ENCODE measurements at places on chromosomes 2 and 18.

DNA sequence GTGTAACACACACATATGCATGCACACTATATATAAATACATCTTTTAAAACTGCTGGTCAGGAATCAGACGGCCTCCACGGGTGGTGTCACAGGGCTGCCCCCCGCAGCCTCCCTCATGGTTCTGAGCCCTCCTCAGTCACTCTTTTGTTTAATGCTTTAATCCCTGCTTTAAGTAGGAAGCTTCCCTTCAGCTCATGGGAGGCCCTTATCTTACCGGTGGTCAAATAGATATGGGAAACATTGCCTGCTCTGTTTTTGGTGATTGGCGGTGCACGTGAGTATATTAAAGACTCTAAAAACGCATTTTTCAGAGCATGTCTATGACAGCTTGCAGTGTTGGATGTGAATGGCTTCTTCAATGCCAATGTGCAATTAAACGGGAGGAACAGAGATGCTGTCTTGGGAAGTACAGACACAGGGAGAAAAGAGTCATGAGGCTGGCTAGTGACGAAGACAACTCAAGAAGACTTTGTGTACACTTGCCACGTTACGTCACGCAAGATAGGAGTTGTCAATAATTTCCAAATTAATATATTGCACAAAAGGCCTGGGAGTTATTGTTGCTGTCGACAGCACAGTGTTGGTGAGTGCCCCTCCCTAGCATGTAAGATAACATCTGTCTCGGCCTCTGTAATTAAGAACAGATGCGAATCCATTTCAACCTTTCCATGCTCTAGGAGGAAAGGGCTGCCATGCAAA, 23.3 kb downstream of the GNLY start:
- DNase-seq: no peak

DNA sequence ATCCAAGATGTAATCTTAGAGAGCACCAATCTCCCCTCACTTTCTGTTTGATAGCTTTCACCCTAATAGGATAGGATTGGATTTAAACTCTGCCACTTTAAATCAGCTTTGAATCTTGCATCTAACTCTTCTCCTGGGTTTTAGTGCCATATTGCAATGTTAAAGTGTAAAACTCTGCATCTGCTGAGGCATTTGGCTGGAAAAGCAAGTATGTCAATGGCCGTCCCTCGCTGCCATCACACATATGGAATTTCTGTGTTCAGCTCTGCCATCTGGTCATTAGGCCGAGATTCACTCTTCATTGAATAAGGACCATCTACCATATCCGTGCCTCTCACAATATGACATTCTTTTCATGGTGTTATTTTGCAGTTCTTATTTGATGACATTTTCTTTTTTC, 728.1 kb upstream of the PIK3C3 start:
- DNase-seq: no peak

- no peak for DNase-seq
These were observed 188.7 kb upstream of the HNMT start for GRCh38 chr2:137775529-137775928.

DNA sequence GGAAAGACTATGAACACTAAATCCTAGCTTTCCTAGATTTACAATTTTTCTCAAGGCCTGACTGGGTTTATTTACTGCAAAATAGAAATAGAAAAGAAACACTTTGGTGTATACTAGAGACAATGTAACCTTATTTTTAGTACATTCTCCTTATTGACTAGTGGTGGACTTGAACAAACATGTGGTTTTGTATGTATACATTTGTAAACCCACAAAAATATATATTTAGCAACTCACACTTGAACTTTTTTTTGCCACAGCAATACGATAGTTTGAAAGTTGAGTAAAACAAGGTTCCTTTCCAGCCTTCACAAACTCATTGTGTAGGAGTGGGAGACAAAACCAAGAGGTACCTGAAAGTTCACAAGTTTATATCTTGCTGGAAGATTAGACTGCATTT, 1633.4 kb upstream of the LRRTM1 start:
- no peak for DNase-seq

- no peak for DNase-seq
These were observed 202.7 kb upstream of the SLC14A2 start for GRCh38 chr18:45412577-45412976.

DNA sequence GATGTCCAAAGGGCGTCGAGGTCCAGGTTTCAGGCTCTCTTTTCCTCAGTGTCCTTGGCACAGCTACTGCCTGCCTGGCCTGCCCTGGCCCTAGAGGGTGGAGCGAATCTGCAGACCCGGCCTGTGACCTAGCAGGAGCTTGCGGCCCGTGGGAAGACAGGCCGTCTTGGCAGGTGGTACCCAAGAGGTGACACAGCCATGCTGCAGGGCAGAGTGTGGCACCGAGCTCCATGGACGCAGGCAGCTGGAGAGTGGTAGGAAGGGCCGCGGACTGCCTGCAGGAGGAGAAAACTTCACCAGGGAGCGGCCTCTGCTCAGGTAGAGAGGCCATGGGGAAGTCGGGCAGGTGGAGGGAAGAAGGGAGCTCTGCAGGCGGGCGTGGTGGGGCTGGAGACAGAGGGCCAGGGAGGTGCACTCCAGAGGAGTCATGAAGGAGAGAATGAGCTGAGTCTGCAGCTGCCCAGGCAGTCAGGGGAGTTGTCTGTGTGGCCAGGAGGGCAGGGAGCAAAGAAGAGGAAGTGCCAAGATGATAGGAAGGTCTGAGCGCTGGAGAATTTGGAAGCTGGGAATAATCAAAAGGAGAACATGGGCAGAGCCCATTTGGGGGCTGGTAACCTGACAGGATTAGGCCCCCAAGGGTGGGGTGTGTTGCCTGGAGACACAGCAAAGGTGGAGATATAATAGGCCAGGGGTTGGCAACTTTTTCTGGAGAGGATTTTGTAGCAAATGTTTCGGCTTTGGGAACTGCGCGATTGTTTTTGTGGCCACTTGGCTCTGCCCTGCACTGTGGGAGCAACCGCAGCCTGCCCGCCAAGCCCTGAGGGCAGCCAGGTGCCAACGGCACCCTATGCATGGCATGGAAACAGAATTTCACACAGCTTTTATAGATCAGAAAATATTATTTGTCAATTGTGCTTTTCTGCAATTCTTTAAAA, 154.4 kb upstream of the PXDN start:
- no peak for DNase-seq

GRCh38 chr2:164721430-164721829, 100.1 kb upstream of the GRB14 start:
- DNase-seq: no peak

- no peak for DNase-seq
These were observed 9.1 kb downstream of the LOXL3 start for GRCh38 chr2:74544634-74545033.

DNA sequence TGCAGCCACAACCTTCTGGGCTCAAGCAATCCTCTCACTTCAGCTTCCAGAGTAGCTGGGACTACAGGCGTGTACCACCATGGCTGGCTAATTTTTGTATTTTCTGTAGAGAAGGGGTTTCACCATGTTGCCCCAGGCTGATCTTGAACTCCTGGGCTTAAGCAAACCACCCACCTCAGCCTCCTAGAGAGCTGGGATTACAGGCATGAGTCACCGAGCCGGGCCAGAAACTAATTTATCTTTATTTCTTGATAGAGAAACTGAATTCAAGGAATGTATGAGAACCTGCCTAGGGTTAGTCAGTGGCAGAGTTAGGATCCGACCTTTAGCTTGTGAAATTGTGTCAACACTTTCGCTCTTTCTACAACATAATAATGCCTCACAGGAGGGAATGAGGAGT, 19.3 kb upstream of the ITGAV start:
- DNase-seq: no peak

- no peak for DNase-seq
These were observed 132.5 kb upstream of the ID2 start for GRCh38 chr2:8549273-8549922.

DNA sequence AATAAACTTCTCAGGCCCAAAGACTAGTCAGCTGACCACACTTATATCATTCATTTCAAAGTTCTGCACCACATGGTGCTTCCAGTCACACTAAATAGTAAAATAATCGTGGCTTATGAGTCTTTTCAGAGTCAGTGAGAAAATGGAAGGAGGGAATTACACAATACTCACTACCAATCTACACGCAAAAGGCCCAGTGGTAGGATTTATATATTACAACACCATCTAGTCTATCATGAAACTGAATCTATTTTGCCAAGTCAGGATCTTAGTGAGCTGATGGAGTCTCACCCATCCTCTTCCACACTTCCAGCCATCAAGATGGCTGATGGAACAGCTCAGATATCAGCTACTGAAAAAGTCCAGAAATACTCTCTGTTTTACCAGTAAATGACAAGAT, 21.9 kb downstream of the INO80D start:
- DNase-seq: no peak

DNA sequence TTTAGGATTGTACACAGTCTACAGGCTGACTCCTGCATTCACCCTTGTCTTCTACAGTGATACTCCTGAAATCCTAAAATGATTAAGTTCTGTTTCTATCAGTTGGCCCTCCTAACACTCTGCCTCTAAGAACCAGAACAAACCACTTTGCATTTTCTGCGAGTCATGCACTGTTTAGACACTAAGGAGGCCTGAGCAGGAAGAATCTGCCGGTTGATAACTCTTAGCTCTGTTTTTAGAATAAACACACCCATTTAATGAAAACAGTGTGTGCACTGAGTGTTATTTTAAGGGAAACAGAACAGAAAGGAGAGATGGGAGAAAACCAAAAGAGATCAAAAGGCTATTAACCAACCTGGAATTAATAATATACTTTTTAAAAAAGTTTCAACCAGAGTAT, 22.9 kb upstream of the SSB start:
- no peak for DNase-seq

DNA sequence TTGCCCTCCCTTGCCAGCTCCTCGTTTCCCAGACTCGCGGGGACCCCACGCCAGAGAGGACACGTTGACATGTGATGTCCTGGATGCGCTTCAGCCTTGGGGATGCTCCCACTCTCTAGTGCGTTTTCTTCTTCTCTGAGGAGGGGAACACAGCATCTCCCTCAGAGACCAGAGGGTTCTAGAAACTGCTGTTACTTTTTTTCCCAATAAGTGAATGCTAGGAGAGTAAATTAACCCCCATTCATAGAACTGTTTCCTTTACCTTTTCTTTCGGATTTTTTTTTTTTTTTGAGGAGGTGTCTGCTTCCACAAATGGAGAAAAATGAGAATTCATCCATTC, 370 bp upstream of the EFEMP1 start:
- DNase-seq: no peak

- DNase-seq: no peak
These were observed 120.1 kb upstream of the CCDC195 start for GRCh38 chr2:224836263-224836662.

DNA sequence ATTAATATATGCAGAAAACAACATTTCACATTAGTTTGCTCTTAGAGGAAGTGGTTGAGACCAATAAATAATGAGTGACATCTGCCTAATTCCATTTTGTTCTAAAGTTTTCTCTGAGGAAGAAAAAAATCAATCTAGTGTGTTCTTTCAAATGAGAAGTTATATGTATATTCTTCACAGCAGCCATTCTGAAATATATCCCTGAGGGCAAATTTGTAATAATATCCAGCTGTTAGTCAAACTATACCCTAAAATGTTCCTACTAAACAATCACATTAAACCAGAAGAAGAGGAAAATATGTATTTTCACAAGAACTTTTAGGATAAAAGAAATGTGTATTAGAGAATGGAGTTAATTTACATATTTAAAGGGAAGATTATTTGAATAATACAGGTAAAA, 375.1 kb upstream of the CDH19 start:
- no peak for DNase-seq

GRCh38 chr18:14941792-14942191, 193.8 kb downstream of the ANKRD30B start:
- no peak for DNase-seq

DNA sequence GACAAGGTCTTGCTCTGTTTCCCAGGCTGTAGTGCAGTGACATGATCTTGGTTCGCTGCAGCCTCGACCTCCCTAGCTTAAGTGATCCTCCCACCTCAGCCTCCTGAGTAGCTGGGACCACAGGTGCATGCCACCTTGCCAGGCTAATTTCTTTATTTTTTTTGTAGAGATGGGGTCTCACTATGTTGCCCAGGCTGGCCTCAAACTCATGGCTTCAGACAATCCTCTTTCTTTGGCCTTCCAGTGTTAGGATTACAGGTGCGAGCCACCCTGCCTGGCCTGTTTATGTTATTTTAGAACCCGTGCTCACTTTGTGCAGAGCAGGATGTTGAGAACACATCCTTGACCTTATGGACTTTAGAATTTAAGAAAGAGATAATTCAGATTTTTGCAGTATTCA, 17.4 kb downstream of the FAM117B start:
- DNase-seq: no peak

GRCh38 chr2:215357660-215358059, 45.8 kb downstream of the ATIC start:
- no peak for DNase-seq

- no peak for DNase-seq
These were observed 246.2 kb downstream of the CYP26B1 start for GRCh38 chr2:71901466-71901865.

GRCh38 chr18:58213440-58213839, 169.4 kb downstream of the NEDD4L start:
- DNase-seq: no peak

GRCh38 chr2:179218848-179219594, 45.6 kb downstream of the SESTD1 start:
- DNase-seq: peak; percentile 7

GRCh38 chr2:28927878-28928277, 33.4 kb downstream of the WDR43 start:
- DNase-seq: no peak

DNA sequence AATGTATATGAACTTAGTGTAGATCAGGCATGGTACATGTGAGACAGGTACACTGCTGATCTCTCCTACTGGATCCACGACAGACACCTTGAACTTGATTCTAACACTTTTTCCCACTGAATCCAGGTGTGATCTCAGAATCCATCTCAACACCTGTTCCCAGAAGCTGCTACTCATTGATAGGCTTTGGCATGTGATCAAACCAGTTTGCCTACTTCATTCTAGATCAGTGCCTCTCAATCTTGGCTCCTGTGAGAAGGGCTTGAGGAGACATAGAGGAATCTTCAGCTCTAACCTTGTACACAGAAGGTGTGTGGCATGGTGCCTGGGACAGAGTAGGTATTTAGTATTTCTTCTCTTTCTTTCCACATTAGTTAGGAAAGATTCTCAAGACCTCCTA, 212.3 kb upstream of the ATP5MC3 start:
- no peak for DNase-seq

- no peak for DNase-seq
These were observed 5.9 kb downstream of the RNF103 start for GRCh38 chr2:86617738-86618137.

DNA sequence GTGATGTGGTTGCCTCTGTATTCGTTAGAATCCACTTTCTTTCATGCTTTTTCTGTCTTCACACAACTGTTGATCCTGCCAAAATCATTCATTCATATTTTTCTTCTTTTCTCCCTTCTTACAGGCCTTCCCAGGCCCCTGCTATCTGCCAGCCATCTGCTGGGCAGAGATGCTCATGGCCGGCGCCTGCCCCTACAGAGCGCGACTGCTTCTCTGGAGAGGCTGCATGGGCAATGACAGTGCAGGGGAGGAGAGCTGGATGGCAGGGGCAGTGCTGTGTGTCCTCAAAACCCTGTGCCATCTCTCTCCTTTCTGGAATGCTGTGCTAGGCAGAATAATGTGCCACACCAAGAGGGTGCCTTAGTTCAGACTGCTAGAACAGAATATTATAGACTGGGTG, 125.2 kb downstream of the INHBB start:
- DNase-seq: no peak

Measured in frontal cortex (tissue), 4 donors.